ENCODE measurements at places on chromosomes 2 and 18. TPM values are rescaled to one million over a fixed set of nuclear protein-coding genes. Genes with fewer than 3 reads are reported as not detected.
A peak's percentile ranks its signal among the peaks of the same experiment; 100 is the strongest.

DNA sequence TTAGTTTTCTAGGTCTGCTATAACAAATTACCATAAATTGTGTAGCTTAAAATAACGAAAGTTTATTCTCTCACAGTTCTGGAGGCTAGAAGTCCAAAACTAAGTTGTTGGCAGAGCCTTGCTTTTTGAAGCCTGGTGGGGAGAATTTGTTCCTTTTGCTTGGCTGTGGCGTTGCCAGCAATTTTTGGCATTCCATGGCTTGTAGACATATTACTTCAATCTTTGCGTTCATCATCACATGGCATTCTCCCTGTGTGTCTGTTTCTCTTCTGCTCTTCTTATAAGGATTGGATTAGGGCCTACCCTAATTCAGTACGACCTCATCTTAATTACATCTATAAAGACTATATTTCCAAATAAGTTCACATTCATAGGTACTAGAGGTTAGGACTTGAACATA is 217.7 kb downstream of the MBD5 start:
- no peak for DNase-seq

Gene RGPD4
- total RNA-seq = not detected

DNA sequence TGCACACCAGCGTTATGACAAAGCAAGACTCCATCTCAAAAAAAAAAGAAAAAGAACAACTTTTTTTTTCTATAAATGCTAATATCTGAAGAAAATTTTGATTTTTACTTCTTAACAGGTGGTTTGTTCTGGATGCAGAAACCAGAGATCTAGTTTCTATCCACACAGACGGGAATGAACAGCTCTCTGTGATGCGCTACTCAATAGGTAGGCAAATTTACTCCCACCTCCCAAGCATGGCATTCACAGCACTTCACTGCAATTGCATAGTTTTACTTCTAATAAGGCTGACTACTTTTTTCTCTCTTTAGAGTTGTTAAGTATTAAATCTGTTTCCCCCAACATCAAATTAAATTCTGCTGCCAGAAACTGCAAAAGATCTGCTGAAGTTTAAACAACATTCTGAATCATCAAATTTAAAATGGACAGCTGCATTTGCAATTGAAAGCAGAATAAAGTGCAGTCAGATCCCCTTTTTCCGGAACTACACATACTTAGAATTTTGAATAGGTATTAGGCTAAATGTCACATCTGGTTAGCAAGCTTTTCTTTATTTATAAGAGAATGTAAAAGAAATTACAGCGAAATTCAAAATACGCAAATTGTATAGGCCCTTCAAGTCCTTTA is 45.1 kb downstream of the COX7A2L start:
- no peak for DNase-seq

DNA sequence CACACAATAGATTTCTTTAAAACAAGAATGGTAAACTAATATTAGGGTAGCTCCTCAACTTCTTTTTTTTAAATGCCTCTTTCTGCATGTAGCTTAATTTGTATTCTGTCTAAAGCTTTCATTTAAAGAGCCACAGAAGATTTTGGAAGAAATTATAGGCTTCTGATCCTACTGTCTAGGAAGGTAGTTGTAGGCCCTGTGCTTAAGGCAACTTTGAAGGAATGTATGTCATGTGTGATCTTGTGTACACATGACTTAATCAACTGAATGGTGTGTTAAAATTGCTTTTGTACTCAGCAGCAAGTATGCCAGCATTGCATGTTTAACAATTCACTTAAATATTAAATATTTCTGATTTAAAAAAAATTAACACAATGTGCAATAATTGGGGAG is 51.5 kb upstream of the LYPD6 start:
- no peak for DNase-seq

DNA sequence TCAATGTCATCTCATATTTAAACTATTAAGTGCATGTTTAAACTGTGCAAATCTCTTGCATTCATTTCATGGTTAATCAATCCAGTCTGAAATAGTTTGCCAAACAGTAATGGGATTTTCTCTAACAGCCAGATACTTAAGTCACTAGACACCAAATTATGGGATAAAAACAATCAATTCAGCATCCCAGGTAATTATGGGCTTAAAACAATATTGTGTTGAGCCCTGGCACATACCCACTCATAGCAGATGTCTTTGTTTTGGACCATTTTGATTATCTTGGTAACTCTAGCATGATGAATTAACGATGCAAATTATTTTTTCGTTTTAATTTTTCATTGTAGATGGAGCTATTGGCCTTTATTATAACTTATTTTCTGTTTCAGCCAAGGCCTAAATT is 118.5 kb upstream of the CD302 start:
- no peak for DNase-seq

DNA sequence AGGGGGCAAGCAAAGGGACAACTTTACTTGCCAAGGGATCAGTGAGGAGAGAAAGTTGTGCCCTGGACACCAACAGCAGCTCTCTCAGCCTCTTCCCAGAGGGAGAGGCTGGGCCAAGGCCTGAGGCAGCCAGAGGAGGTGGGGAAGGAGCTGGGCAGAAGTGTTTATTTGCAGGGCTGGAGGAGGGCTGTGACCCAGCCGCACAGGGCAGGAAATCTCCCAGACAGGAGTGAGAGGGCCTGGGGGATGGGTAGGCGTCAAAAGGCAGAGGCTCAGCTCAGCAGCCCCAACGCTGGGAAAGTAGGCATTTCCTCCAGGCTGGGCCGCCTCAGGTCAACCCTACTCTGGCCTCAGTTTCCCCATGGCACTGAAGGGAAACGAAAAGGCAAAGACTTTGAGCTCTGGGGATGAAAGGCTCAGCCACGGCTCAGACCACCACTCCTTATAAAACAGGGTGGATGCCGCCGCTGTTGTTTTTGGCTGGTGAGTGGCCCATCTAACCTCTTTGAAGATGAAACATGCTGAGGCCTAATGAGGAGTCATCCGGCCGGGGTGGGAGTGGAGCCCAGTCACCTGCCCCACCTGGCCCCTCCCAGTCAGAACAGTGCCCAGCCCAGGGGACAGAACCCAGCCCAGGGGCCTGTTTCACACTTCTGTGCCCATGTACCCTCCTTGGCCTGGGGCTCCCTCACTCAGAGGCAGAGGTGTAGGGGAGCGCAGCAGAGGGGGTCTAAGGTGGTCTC is 21.9 kb upstream of the SEMA4C start:
- DNase-seq = peak; percentile 22

Measured in activated CD4-positive, alpha-beta memory T cell treated with anti-CD3 and anti-CD28 coated beads, Interleukin-2, amount 10 ng/mL, durations not matched to agents 7 days and 5 days (primary cell).